Stimulated activated CD4-positive, alpha-beta T cell treated with anti-CD3 and anti-CD28 coated beads, Interleukin-4, amount 100 ng/mL, for 4 hours (primary cell): ENCODE measurements at places on chromosomes 12 and 14.

DNA sequence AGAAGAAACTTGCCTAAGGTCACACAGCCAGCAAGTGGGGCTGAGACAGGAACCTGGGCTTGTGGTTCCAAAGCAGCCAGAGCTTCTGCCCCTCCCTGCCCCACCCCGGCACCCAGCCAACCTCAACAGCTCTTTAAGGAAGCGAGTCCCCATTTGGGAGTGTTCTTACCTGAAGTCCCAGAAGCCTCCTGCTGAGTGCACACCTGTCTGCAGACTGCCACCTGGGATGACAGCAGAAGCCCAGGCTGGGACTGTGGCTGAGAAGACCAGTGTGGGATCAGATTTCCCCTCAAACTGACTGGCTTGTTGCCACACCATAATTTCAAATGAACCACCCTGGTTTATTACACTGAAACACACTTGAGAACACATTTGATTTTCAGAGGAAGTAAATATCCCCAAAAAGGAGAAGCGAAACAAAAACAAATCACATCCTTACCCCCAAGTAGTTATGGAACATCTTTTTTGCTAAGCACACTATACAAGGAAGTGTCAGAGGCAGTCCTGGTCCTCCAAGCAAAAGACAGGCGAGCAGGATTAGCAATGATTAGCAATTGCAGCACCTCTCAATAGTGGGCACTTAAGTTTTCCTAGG lies 6.3 kb upstream of the RIN3 start:
- no peak for DNase-seq

- no peak for DNase-seq
Measured at GRCh38 chr12:102232446-102232845, 34.8 kb upstream of the PMCH start.

- no peak for DNase-seq
Measured at GRCh38 chr12:76916170-76916540, 37.3 kb upstream of the CSRP2 start.

GRCh38 chr14:106826833-106827369 lies 1300.5 kb downstream of the TMEM121 start:
- DNase-seq = no peak

- DNase-seq = no peak
Measured at GRCh38 chr14:103712633-103713247, 2.5 kb downstream of the XRCC3 start.

DNA sequence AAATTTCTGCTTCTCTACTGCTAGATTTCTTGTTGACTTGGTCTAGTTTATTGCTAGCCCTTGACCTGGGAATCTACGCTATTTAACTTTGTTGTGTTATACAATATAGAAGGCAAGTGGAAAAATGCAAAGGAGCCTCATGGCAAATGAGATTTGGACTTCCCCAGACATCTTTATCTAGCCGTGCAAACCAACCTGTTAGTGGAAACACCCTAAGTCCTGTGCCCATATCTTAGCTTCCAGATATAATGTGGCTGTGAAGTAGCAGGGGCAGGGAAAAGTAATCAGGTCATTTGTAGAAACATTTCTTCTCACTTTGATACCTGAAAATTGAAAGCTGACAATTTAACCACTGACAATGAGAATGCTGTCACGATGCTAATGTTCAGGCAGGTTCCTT lies 90.7 kb upstream of the ATP2B1 start:
- DNase-seq = no peak

DNA sequence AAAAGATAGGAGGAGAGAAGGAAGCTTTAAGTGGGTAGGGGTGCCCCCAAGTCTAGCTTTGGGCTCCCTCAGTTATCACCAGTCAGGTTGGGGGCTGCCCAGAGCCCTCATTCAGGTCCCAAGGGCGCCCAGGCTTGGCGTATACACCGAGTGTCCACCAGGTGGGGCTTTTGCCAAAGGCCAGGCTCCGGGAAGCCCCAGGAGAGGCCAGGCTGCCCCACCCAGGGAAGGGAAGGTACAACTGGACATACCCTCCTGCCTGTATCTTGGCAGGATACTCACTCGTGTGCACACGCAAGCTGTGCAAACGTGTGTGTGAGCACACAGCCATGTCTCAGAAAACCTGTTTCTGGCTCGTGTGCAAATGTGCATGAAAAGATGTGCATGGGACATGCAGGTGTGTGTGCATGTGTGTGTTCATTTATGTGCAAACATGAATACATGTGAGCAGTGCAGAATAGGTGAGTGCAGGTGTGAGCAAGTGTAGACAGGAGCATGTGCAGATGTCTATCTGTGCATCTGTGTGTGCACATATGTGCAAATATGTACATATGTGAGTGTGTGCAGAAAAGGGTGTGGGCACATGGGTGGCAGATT lies 103.9 kb upstream of the MYL2 start:
- peak; percentile 48 for DNase-seq

- no peak for DNase-seq
Measured at GRCh38 chr12:61993734-61994345, 266.4 kb upstream of the USP15 start.
